HFF-Myc (cell line): ENCODE measurements at places on chromosomes 11 and 22.

GRCh38 chr22:36267896-36268485 is 15.1 kb downstream of the APOL1 start:
- no peak for DNase-seq

DNA sequence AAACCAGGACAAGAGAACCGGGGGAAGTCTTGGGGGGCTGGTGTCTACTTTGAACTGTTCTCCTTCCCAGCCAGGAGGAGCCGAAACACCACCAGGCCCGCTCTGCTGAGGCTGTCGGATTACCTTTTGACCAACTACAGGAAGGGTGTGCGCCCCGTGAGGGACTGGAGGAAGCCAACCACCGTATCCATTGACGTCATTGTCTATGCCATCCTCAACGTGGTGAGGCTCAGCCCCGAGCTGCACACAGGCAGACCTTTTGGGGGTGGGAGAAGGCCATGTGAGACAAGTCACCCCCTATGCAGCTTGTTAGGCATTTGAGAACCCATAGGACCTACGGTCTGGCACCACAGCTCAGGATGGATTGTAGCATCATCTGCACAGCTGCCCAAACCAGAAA is 2.8 kb downstream of the HTR3A start:
- DNase-seq = no peak

GRCh38 chr11:118051611-118052461 is 25.0 kb upstream of the TMPRSS4 start:
- DNase-seq = no peak

DNA sequence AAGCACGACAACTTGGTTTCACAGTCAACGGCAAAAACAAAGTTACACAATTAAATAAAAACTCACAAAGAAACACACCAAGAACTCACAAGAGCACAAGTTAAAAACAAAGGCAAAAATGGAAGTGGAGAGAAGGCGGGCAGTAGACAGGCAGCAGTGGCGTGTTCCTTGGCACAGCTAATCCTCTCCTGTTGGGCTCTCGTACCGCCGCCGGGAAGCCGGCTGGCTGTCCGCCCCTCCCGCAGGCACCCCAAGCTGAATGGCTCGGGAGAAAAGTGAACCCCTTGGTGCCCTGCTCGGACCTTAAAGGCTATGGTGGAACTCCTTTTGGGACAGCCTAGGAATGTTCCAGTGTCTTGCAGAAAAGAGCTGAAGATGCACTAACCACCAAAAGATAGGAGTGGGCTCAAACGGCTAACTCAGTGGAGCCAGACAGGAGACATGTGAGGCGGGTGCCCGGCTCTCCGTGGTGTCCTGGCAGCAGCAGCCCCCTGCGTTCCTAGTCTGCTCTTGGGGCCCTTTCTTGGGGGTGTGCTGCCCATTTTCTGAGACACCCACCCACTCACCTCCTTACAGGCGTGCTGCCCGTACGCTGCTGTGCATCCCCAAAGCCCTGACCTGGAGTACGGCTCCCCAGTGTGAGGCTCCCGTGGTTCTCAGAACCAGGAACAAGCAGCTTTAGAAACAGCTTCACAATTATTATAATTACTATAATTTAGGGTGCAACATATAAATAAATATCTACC is 86.1 kb upstream of the BID start:
- DNase-seq = no peak

DNA sequence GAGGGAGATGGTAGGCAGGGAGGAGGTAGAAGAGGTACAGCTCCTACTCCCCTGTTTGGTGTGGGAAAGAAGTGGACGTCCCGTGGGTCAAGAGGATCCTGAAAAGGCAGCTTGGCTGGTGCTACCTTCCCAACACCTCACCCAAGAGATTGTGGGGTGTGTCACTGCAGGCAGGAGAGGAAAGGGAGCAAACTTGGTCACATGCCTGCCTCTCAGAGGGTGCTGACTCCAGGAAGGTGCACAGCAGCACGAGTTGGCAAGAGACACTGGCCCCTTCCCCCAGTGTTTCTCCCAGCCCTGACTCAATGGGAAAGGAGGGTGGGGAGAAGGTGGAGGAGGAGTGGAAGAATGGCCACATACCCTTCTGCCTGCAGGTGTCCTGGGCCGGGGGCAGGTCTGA is 99.6 kb downstream of the CSNK2A3 start:
- no peak for DNase-seq

GRCh38 chr11:131495423-131495822 is 125.0 kb downstream of the NTM start:
- no peak for DNase-seq

- no peak for DNase-seq
These were observed 14.4 kb upstream of the SERPINH1 start for GRCh38 chr11:75547617-75548058.

- DNase-seq = no peak
These were observed 35.8 kb downstream of the ARHGAP1 start for GRCh38 chr11:46664612-46665011.

DNA sequence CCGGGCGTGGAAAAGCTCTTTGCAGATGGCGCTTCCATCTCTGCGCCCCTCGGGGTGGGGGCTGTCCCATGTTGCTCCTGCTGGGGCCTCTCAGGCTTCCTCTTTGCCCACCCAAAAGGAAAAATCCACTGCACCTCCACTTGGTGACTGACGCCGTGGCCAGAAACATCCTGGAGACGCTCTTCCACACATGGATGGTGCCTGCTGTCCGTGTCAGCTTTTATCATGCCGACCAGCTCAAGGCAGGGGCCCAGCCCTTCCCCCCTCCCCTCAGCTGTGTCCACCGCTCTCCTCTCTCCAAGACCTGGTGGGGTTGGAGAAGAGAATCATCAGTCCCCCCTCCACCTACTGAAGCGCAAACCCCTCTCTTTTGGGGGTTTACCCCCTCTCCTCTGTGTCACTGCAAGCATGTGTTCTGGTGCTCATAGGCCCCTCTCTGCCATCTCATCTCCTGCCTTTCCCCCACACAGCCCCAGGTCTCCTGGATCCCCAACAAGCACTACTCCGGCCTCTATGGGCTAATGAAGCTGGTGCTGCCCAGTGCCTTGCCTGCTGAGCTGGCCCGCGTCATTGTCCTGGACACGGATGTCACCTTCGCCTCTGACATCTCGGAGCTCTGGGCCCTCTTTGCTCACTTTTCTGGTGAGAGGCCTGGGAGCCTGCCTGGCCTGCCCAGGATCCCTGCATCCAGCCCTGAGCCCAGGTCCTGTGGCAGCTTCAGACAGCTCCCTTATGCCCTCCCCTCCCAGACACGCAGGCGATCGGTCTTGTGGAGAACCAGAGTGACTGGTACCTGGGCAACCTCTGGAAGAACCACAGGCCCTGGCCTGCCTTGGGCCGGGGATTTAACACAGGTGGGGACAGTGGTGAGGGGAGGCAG is 1.8 kb downstream of the LARGE2 start:
- DNase-seq = no peak

DNA sequence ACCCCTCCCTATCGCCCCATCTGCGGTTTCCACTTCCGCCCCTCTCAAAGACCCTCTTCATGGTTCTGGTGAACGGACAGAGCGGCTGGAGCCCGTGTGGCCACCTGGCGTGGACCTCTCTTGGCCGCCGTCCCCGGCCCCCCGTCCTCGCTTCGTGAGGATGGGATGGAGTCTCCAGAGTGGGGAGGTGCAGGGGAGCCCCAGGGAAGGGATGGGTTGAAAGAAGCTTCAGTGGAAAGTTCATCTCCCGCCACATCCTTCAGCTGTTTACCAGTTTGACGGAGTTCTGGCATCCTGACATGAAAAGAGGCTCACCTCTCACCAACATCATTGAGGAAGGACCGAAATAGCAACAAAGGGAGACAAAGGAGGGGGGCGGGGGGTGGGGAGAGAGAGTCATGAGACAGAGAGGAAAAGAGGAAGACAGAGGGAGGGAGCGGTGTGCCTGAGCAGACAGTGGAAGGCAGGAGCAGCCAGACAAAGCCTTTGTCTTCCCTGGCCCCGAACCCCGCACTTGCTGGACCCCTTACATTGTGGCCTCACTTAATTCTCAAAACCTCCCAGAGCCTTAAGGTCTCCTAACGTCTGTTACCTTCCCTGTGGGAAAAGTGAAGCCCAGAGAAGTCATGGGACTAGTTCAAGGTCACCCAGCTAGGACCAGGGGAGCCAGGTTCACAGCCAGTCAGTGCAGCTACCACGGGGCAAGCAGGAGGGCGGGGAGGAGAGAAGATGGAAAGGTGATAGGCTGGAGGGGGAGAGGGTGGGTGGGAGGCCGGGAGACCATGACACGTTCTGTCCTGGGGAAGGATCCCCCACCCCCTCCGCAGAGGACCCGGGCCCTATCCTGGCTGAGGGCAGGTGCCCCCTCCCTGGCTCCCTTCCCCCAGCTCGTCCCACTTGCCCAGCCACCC is 54.9 kb downstream of the CD6 start:
- DNase-seq = no peak

GRCh38 chr22:19802894-19803735 is 42.5 kb downstream of the TBX1 start:
- no peak for DNase-seq

DNA sequence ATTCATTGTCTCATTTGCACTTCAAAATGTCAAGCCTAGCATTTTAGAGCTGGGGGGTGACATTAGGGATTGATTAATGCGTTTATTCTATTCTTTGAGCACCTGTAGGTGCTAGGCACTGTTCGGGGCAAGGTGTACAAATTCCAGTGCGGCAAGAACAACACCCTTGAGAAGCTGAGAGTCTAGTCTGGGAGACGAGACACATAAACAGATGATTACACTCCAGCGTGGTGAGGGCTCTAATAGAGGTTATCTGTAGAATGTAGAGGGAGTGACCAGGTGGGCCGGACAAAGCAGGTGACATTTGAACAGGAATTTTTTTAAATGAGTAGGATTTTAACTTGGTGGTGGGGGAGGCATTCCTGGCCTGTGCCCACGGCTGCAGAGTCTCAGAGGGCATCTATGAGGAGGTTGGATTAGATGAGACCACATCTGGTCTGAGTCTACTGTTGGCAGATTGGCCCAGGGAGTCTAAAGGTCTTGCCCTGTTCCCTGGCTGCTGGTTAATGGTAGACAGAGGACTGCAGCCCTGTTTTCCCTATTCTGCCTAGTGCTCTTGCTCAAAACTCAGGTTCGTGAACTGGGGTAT is 970 bp downstream of the CAT start:
- DNase-seq = no peak

DNA sequence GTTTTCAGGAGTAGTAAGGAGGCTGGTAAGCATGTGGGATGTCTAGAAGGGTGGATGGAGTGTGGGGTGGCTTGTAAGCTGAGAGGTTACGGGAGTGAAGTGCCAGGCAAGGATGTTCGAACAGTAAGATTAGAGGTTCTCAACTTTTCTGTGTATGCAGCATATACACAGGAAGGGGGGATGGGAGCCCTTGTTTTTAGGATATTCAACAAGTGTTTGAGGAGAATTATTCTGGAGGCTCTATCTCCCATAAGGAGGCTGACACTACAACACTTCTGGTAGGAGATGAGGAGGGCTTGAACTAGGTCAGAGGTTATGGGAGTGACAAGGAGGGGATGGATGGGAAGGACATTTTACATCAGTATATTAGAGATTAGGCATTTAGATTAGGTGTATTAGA is 109.5 kb downstream of the TEAD1 start:
- no peak for DNase-seq

GRCh38 chr11:120248551-120249278 is 8.8 kb downstream of the POU2F3 start:
- no peak for DNase-seq

GRCh38 chr11:12702999-12703453 is 28.8 kb downstream of the TEAD1 start:
- DNase-seq = no peak

DNA sequence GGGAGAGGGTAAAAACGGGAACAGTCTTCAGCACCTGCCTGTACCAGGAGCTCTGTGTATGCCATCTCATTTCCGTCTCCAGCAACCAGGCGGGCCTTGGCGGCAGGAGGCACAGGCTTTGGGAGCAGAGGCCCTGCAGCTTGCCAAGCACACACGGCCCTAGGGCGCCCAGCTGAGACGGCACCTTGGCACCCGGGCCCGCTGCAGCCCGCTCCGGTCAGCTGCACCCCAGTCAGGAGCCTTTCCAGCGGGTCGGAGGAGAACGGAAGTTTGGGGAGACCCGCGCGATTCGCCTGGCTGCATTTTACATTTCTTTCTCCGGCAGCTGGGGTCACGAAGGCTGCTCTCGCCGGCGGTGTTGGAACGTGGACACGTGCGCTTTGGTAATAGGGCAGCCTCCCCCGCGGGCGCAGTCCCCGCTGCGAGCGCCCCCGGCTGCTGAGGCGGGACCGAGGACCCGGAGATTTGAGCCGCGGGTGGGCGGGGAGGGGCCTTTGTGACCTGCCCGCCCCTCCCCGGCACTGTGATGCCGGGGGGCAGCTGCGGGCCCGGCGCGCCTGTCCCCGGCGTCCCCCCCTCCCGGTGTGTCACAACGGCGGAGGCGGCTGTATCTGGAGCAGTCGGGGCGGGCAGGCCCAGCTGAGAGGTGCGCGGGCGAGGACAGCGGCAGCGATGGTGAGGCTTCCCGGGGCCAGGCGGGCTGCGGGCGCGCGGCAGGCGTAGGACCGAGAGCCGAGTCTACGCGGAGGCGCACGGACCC is at the start of gene TUBA8:
TSS of gene TUBA8 (plus strand) at position 616 of the 760 bp plus-strand sequence. CDS start at position 673, 57 bp downstream.
- no peak for DNase-seq

DNA sequence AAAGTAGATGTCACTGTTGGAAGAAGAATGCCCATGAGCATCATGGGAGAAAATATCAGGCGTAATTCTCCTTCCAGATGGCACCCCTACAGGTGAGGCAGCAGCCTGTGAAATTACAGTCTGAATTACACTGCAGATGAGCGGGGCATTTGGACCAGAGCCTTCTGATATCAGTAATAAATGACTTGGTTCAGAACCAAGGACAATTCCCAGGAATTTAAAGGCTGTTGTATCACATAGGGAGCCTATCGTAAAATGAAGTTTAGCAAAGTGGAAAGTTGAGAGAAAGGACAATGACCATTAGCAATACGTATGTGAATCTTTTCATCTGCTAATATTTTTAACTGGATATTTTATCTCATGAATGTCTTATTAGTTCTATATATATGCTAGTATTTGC is 61.3 kb downstream of the PRMT3 start:
- DNase-seq = no peak

DNA sequence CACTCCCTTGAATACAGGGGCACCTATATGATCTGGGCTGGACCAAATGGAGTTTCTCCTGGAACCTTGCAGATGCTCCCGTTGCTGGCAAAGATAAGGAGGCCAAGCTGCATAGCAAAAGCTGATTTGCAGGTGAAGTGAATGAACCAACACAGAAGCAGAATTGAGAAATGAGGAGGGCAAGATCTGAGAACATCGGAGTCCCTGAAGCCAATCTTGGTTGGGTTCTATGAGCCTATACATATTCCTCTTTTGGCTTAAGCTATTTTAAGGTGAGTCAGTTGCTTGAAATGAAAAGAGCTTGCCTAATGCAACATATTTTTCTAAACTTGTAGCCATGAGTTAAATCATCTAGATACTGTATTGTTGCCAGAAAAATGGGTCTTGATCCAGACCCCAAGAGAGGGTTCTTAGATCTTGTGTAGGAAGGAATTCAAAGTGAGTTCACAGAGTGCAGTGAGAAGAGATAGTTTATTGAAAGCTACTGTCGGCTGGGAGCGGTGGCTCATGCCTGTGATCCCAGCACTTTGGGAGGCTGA is 23.5 kb downstream of the WEE1 start:
- DNase-seq = no peak

DNA sequence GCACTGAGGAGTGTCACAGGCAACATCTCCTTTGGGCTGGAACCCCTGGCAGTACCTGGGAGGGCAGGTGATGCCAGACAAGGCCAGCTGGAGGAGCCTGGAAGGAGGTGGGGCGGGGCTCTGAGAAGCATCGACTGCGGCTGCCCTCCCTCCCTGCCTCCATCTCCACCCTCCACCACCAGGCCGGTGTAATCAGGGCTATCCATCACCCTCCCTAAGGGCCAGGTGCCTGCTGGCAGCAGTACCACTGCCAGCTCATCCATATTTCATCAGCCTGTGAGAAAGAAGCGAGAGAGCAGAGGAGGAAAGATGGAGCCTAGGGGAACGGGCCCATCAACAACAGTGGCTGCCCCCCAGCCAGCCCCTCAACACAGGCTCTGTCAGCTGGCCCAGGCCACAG is 51.4 kb upstream of the RASD2 start:
- no peak for DNase-seq
